ENCODE measurements at places on chromosomes 5 and 9.

- DNase-seq: no peak
Measured at GRCh38 chr9:20040991-20041696, 252.3 kb upstream of the SLC24A2 start.

DNA sequence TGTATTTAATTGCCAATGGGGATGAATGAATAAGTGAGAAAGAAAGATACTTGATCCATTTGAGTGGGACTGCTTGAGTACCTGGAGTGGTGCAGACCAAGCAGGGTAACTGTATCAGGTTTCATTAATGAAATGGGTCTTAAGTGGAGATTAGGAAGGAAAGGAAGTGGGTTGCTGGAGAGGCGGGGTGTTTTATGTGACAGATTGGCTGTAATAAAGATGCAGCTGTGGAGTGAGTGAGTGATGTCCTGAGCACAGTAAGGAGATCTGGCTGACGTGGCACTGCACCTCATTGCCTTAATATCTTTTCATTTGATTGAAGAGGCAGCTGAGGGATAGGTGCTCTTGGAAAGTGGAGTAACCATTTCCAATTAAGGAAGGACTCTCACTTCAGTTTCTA is 161.0 kb upstream of the CCDC152 start:
- no peak for DNase-seq

- DNase-seq: no peak
Measured at GRCh38 chr5:145938776-145939539, 2.6 kb downstream of the SH3RF2 start.

- DNase-seq: no peak
Measured at GRCh38 chr9:76519075-76519835, 60.3 kb downstream of the GCNT1 start.

GRCh38 chr9:133385452-133385851 is 9.3 kb downstream of the STKLD1 start:
- no peak for DNase-seq

DNA sequence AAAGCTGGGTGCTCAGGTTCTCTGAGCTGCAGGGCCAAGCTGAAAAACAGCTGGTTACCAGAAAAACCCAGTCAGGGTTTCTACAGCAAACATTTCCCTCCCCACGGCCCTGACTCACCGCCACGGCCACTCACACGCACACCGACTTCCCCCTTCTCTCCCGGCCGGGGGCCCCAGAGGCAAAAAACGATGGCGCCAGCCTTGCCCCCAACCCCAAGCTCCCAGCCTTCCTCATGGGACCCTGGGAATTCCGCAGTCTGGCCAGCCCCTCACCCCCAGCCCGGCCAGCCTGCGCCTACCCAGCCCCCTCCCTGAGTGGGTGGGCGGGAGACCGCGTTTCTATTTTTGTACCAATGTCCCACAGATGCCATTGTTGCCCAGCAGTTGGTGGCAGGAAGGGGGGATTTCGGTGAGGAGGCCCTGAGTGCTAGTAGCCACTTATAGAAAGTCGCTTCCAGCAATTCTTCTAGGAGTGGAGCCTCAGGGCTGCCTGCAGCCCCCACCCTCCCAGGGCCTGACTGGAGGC is 18.4 kb downstream of the ENG start:
- no peak for DNase-seq

- DNase-seq: no peak
Measured at GRCh38 chr5:146229222-146229621, 25.8 kb downstream of the RBM27 start.

DNA sequence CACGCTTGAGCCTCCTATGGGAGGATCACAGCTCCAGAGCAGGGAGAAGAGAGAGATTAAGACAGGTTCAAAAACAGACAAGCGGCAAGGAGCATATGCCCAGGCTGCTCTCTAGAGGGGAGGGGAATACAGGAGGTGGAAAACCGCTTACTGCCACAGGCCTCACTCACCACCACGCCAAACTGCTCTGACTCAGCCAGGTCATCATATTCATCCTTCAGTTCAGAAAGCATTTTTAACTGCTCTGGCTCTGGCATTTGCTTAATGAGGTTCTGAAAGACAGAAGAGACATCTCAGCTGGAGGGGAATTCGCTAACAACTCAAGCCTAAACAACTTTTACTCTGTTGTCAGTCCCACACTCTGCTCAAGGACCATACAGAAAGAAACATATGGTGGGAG is 40.1 kb downstream of the PCDHGC5 start:
- DNase-seq: peak; percentile 36

- no peak for DNase-seq
Measured at GRCh38 chr9:110753731-110754231, 85.2 kb downstream of the MUSK start.

DNA sequence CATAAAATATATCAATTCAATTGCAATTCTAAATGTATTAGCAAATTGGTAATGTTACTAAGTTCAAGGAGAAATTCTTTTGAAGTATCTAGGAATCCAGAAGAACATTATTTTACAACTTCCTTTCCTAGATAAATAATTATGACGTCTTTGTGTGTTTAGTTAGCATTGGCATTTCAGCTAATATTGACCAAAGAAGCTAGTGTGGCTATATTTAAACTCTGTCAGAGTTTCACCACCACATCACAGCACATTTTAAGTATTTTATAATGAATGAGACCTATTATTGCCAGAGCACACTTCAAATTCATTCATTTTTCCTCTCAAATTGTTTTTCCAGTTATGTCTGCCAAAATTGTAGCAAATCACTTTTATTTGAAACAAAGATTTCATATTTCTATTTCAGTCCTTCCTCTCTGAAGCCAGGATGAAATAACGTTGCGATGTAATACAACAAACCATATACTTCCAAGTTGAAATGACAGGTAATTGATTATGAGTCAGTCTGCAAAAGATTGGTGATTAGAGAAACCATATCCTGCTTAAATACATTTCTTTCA is 18.9 kb downstream of the PLK2 start:
- no peak for DNase-seq
